ENCODE measurements at places on chromosomes 11 and 22. TPM values are rescaled to one million over a fixed set of nuclear protein-coding genes. Genes with fewer than 3 reads are reported as not detected.

GRCh38 chr22:32722441-32722840 lies 79.1 kb upstream of the TIMP3 start:
- DNase-seq: no peak

- no peak for DNase-seq
Observed at GRCh38 chr11:2404735-2405196, 4.2 kb downstream of the TSSC4 start.

GRCh38 chr11:130237282-130238006 lies 77.3 kb downstream of the ZBTB44 start:
- no peak for DNase-seq

- no peak for DNase-seq
Observed at GRCh38 chr11:101083335-101083734, 46.3 kb downstream of the PGR start.

DNA sequence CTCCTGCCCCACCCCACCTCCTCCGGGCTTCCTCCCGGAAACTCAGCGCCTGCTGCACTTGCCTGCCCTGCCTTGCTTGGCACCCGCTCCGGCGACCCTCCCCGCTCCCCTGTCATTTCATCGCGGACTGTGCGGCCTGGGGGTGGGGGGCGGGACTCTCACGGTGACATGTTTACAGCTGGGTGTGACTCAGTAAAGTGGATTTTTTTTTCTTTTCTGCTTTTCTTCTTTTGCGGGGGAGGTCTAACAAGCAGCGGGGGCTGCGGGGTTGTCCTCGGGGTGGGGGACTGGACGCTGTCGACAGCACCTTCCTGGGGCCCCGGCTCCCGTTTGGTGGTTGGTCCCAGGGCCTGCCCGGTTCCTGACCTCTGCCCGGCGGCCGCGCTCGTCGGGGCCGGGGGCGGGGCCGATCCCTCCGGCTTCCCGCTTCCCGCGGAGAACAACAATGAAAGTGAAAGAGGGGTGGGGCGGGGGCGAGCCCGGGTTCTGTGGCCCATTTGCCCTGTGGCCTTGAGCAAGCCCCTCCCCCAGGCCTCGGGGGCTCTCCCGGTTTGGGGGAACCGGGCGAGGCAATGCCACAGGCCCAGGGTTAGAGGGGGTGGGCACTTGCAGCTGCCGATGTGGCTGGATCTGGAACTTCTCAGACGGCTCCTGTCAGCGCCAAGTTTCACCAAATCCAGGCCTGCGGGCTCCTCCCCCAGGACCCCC lies 975 bp upstream of the MDK start:
- DNase-seq: no peak

DNA sequence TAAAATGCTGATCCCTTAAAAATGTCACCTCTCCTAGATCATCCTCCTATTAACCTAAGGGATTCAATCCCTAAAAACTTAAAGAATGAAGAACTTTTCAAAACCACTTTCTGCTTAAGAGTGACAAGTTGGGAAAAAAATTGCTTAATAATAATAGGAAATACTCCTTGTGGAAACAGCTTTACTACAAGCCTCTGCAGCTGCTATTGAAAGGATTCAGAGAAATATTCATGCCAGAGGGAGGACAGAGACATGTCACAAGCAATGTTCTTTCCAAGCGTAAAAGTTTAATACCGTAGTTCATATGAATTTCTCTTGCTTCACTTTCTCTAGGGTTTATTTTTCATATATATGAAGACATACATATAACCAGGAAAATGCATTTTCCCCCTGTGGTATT lies 98.2 kb downstream of the ARHGAP20 start:
- DNase-seq: no peak

GRCh38 chr22:46695346-46696228 lies 42.5 kb downstream of the CERK start:
- DNase-seq: no peak

DNA sequence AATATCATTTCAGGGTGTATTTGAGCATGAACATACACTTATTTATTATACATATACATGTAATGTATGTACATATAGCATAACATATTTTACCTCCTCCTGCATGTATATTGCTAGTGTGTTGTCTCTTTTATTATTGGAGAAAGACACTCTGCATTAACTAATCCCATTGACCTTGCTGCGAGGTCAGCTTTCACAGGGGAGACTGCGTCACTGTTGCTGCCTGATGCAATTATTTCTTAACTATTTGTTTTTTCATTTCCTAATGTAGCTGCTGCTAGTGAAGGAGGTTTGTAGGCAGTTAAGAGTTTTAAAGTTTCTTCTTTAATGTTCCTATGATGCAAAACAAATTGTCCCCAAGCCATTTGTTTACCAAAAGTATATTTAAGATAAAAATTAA lies 185.4 kb upstream of the CNTN5 start:
- DNase-seq: no peak

- peak; percentile 54 for DNase-seq
Observed at GRCh38 chr11:111586388-111586831, 15.8 kb upstream of the SIK2 start.

DNA sequence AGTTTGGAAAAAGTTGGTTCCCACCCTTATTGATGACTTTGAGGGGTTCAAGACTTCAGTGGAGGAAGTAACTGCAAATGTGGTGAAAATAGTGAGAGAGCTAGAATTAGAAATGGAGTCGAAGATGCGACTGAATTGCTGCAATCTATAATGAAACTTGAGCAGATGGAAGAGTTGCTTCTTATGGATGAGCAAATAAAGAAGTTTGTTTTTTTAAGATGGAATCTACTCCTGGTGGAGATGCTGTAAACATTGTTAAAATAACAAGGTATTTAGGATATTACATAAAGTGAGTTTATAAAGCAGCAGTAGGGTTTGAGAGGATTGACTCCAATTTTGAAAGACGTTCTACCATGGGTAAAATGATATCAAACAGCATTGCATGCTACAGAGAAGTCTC lies 64.2 kb upstream of the GRK2 start:
- DNase-seq: no peak

GRCh38 chr11:128520888-128521681 lies 66.3 kb downstream of the ETS1 start:
- peak; percentile 58 for DNase-seq

DNA sequence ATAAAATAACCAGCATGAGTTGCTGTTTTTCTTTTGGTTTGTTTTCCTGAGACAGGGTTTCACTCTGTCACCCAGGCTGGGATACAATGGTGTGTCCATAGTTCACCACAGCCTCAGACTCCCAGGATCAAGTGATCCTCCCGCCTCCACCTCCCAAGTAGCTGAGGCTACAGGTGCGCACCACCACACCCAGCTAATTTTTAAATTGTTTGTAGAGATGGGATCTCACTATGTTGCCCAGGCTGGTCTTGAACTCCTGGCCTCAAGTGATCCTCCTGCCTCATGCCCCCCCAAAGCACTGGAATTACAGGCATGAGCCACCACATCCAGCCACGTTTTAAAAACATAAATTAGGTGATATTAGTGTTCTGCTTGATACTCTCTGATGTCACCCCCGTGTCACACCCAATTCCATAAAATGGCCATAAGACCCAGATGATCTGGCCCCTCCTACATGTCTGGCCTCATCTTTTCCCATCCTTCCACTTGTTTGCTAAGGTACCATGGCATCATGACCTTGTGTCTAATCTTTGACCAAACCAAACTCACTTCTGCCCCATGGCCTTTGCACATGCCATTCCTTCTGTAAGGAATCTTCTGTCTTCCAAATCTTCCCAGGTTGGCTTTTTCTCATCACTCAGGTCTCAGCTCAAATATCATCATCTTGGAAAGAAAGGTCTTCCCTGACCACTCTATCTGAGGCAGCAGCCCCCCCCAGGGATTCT lies 6.3 kb downstream of the SIK3 start:
- no peak for DNase-seq

DNA sequence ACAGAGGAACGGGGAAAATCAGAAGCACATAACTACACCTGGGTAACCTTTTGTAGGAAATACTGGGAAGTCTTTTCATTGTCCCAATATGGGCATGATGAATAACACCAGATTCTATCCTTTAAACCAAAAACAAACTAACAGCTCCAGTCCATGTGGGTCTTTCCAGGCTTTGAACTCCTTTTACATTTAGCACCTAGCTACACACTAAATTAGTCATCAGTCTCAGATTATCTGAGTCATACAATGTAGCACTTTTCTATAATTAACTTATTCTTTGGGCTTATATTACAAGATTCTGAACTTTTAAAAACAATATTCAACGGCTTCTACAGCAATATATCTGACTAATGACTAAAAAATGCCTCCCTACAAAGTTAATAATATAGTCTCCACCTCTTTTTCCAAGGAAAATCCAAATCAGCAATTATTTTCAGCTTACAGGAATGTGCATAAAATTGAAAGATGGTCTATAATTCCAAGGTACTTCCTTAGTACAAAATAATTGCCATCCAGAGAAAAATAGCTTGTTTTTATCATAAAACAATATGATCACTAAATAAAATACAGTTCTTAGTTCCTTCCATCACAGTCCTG lies 26.3 kb downstream of the STK33 start:
- no peak for DNase-seq

DNA sequence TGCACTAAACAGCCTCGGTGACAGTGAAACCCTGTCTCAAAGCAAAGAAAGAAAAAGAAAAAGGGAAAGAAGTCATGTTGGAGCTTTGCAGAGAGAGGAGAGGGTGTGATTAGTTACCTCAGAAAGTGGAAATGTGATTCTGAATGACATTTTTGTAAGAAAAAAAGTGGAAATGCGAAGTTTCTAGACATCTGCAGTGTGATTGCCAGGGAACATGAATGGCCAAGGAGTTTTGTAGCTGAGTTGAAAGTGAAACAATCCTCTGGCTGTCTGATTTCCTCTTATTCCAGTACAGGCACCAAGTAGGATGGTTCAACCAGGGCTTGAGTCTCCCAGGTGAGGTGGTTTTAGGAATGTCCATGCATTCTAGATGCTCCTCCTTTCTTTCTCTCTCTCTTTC lies 17.8 kb upstream of the SYVN1 start:
- DNase-seq: no peak

DNA sequence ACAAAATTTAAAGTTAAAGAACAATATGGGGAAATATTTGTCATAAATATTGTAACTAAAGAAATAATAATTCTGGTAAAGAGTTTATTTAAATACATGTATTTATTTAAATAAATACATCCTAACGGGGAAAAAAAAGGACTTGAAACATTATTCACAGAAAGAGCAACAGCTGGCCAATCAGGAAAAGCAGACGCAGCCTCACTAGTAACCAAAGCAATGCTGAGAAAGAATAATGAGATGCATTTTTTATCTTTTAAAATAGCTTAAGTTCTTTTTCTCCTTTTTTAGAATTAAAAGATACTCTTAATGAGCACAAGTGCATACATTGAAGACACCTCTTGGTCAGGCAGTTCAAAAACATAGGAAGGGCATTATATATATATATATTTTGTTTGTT lies 2.6 kb upstream of the LTO1 start:
- DNase-seq: no peak

GRCh38 chr11:94815705-94816344 lies 47.7 kb downstream of the AMOTL1 start:
- DNase-seq: no peak

DNA sequence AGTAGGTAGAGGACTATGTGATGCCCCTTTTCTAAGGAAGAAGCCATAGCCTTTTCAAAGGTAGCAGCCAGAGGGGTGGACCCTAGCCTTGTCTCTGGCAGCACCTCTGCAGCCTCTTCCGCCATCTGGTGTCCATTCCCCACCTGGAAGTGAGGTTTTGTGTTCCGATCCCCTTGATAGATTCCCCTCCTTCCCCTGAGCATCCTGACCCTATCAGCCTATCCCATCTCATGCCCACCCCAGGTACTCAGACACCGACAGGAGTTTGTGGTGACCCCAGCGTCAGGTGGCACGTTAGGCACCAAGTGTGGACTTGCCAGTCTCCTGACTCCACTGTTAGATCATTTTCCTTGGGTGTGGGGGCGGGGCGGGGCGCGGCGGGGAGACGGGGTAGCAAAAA lies 398 bp upstream of the FAM89B start:
- DNase-seq: no peak

DNA sequence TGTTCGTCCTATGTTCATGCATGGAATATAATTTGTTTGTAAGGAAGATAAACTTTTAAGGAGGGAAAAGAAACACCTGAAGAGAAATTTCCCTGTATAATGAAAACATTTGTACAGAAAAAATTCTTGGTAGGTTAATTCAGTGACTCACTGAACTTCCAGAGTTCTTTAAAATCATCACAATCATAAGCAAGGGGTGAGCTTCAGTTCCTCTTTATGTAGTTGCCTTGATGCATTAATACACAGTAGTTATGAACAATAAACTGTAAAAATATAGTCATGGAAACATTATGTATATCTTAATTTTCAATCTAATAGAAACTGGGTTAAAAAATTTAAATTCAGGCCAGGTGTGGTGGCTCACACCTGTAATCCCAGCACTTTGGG lies 1.1 kb upstream of the C11orf65 start:
- DNase-seq: no peak

DNA sequence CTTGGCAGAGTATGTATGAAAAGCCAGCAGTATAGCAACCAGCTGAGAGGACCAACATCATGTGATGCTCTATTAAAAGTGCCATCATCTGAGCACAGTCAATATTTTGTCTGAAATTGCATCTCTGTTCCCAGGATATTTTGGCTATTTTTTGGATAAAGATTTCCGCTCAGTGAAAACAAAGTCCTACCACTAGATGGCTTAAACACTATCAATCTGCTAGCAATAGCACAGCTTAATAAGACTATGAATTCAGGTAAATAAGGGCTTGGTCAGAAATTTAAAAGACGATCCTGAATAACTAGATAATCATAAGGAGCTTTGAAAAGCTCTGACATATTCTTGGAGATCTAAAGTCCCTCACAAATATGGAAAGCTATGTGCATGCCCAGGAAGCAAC lies 74.4 kb downstream of the MS4A13 start:
- no peak for DNase-seq

DNA sequence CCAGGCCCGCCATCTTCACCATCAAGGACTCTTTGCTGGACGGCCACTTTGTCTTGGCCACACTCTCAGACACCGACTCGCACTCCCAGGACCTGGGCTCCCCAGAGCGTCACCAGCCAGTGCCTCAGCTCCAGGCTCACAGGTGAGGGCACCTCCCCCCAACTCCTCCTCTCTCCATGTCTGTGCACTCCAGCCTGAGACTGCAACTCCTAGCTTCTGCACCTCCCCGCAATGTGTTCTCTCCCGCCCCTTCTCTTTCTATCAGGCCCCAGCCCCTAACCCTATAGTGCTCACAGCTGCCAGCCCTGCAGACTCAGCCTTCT lies 4.4 kb downstream of the RAD9A start:
- no peak for DNase-seq

Gene VPS51
- total RNA-seq: 274 TPM

Gene TNNI2
- total RNA-seq: not detected

Gene AMPD3
- 24.9 TPM for total RNA-seq

Gene NXPE2
- not detected for total RNA-seq

Gene DYNC2H1
- 2.4 TPM for total RNA-seq

Gene MS4A3
- total RNA-seq: not detected

Gene POTEH
- total RNA-seq: not detected

Gene EHF
- not detected for total RNA-seq

Gene AGBL2
- 12.1 TPM for total RNA-seq

Gene DTX4
- total RNA-seq: 3.5 TPM

Gene NLRP14
- not detected for total RNA-seq

Gene NRGN
- 0.69 TPM for total RNA-seq

Gene FAM181B
- not detected for total RNA-seq

Gene MAJIN
- 1.9 TPM for total RNA-seq

Gene WNT7B
- not detected for total RNA-seq

Gene RFPL1
- total RNA-seq: not detected

Data from naive thymus-derived CD8-positive, alpha-beta T cell (primary cell).